ENCODE measurements at places on chromosomes 7 and 10. TPM values are rescaled to one million over a fixed set of nuclear protein-coding genes. Genes with fewer than 3 reads are reported as not detected.

GRCh38 chr7:106644999-106645398 is 16.0 kb downstream of the CCDC71L start:
- DNase-seq, result no peak

GRCh38 chr10:35126062-35126529 is 550 bp upstream of the CREM start:
- DNase-seq, result no peak

DNA sequence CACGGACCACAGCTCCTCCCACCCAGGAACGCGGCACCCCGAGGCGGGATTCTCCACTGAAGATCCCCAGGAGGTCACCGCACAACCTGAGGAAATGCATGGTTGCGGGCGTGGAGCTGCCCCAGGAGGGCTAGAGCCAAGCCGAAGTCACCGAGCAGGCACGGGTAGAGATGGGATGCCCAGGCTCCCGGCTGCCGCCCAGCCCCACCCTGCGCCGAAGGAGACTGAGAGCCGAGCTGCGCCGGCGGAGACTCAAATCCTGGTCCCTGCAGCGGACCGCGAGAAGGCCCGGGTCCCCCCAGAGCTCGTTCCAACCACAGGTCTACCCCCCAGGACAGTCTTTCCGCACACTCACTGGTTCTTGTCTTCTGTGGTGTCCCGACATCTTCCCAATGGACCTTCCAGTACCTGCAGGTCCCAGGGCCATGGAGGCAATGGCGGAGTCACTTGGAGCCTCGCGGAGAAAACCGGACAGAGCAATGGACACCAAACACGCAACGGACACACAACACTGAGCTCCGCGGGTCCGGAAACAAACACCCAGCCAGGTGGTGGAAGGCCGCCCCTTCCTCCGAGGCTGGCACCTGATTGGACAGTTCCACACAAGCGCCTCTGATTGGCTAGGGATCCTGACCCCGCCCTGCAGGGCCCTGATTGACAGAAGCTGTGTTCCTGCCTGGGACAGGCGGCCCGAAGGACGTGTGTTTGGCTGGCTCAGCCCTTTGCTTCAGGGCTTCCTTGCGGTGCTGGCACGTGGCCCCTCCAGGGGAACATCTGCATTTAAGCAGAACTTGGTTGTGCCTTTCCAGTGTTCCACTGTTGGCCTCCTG is 331.9 kb upstream of the NUPR2 start:
- DNase-seq, result no peak

- DNase-seq, result no peak
These were observed 16.1 kb upstream of the PALD1 start for GRCh38 chr10:70462349-70462984.

DNA sequence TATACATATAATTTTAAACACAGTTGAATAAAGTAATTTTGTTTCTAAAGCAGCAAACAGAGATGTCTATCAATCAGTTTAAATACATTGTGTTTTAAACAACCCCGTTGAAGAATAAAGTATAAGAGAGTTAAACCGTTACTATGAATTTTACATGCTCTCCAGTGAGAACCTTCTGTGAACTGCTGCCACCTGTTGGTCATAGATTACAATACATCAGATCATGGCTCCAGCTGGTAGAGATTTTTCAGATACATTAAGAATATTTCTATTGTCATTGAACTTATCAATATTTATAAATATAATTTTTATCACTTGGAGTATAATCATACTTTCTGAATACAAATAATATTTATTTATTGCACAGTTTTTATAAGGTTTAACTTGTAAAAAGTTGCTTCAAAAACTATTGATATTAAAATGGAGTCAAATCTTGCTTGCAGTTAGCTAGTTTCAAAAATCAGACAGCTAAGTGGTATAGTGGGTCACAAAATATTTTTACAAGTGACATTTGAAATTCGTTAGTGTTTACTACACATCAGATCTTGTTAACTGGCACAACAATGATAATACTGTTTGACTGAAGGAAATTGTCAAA is 561.2 kb upstream of the PHF14 start:
- peak; percentile 19 for DNase-seq

DNA sequence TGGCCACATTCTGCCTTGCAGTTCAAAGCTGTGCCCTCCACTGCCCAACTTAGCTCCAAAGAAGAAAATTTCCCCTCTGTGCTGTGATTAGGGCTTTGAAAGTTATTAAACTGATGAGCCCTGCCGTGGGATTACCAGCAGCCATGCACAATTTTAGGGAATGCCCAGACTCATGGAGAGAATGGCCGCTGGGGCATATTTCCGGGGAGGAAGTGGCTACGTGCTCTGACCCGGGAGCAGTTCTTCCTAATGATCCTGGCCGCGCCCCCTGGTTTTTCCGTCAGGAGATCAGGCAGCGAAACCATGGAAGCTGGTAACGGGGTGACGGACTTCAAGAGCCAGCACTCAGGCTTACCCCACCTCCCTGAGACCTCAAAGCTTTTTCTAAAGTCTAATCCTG is 365.5 kb upstream of the PFKP start:
- no peak for DNase-seq

DNA sequence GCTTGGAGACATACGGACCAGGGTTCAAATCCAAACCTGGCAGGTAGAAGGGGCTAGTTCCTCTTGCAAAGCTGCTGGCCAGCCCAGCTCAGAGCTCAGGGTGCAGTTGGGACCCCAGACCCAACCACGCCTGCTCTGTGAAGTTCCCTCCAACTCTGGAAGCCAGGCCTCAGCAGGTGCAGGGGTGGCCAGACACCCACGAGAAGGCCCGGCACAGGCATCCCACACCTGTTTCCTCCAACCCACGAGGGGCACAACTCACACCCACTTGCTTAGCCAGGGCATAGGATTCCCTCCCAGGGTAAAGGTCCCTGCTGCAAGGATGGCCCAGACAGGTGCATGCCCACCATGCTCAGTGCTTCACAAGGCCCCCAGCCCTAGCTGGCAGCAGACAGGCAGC is 262.4 kb downstream of the GRID1 start:
- no peak for DNase-seq

DNA sequence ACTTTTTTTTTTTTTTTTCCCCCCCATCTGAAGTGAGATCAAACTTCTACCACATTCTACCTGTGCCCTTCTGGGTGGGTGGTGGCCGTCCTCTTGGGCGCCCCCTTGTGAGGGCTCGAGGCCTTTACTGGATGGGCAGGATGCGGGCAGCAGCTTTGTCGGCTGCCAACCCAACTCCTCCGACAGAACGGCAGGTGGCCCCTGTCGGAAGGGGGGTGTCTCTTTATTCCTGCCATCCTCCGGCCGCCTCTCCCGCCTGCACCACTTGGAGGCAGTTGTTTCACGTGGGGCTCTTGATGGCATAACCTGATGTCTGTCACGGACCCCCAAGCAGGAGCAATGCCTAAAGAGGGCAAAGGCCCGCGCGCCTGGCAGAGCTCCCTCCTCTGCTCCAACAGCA is 31.0 kb downstream of the AMZ1 start:
- no peak for DNase-seq

- DNase-seq, result no peak
These were observed 19.2 kb downstream of the TBATA start for GRCh38 chr10:70765794-70766594.

DNA sequence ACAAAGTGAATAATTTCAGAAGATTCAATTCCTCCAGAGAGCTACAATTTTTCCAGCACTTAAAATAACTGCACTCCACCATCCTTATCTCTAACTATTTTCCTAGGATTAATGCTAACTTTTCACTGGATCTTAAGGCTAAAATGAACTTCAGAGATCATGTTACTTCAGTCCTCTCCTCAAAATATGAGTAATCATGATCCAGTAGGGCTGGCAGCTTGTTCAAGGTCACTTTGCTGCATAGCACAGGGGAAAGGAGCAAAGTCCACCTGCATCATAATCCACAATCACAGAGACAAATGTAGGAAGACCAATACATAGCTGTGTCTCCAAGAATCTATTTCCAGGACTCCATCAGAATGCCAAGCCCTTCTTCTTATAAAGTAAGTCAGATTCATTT is 150.3 kb downstream of the LRRTM3 start:
- no peak for DNase-seq

DNA sequence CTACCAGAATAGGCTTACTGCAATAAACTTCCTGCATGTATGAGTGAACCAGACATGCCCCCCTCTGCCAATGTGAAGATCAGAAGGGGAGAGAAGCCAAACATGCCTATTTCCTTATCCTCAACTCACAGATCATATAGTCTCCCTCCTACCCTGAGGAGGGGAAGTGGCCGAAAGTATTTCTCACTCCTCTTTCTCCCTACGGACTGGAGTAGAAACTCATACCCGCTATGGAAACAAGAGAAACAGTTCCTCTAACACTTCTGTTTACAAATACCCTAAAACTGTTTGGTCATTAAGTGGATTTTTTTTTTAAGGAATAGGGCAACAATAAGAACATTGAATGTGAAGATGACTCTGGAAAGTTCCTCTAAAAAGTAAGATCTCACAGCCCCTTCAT is 31.4 kb downstream of the CCNJ start:
- DNase-seq, result no peak

GRCh38 chr10:3801558-3802192 is 16.7 kb upstream of the KLF6 start:
- DNase-seq, result no peak

PGAM2 gene
- 1.2 TPM for polyA plus RNA-seq

FAM25C gene
- not detected for polyA plus RNA-seq

EPDR1 gene
- polyA plus RNA-seq, result 19.3 TPM

NME8 gene
- 0.47 TPM for polyA plus RNA-seq

C10orf143 gene
- polyA plus RNA-seq, result 7.5 TPM

UTF1 gene
- not detected for polyA plus RNA-seq

PNLIPRP3 gene
- not detected for polyA plus RNA-seq

ACSM6 gene
- 0.35 TPM for polyA plus RNA-seq

ERV3-1 gene
- 25.4 TPM for polyA plus RNA-seq

SPDYE11 gene
- 0.25 TPM for polyA plus RNA-seq

FOXI2 gene
- 1.5 TPM for polyA plus RNA-seq

TMEM225B gene
- 2.5 TPM for polyA plus RNA-seq

KCTD7 gene
- 22.0 TPM for polyA plus RNA-seq

CTAGE15 gene
- 0.74 TPM for polyA plus RNA-seq

All from right renal cortex interstitium (tissue), 3 donors.